Right renal pelvis (tissue), 4 donors: ENCODE measurements at places on chromosomes 2 and 18.
A peak's percentile ranks its signal among the peaks of the same experiment; 100 is the strongest.

DNA sequence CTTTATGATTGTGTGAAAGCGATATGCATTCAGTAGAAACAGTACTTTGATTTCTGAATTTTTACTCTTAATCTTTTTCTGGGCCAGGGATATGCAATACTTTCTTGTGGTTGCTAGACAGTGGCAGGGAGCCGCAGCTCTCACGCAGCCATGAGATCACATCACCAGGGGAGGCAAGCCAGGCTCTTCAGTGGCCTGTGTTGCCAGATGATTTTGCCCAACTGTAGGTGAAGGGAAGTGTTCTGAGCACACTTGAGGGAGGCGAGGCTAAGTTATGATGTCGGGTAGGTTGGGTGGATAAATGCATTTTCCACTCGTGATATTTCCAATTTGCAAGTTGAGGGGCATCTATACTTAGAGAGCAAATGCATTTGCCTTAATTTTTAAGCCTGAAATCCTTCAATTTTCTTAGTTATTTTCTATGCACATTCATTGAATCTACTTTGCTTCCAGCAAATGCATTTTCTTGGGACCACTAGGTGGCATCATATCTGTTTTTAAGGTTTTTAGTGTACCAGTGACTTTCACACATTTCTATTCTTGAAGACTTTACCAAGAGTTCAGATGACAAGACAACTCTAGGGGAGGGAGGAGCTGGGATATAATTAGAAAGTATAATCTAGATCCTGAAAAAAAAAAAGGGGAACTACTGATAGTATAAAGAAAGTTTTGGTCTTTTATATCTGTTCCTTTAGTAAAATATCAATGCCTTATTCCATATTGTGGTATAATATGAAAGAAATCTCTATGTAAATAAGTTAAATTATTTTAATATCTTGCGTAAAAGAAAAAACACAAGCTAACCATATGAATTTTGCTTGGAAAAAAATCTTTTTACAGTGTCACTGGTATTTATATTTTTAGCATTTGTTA lies 643.3 kb downstream of the SOCS6 start:
- DNase-seq = peak; percentile 15

GRCh38 chr18:37230768-37231167 lies 334.8 kb downstream of the CELF4 start:
- no peak for DNase-seq

GRCh38 chr18:43013486-43013885 lies 102.0 kb downstream of the RIT2 start:
- DNase-seq = no peak

GRCh38 chr2:20836521-20836920 lies 13.6 kb upstream of the LDAH start:
- DNase-seq = no peak

- DNase-seq = no peak
These were observed 185.8 kb downstream of the NRP2 start for GRCh38 chr2:205868053-205868452.

DNA sequence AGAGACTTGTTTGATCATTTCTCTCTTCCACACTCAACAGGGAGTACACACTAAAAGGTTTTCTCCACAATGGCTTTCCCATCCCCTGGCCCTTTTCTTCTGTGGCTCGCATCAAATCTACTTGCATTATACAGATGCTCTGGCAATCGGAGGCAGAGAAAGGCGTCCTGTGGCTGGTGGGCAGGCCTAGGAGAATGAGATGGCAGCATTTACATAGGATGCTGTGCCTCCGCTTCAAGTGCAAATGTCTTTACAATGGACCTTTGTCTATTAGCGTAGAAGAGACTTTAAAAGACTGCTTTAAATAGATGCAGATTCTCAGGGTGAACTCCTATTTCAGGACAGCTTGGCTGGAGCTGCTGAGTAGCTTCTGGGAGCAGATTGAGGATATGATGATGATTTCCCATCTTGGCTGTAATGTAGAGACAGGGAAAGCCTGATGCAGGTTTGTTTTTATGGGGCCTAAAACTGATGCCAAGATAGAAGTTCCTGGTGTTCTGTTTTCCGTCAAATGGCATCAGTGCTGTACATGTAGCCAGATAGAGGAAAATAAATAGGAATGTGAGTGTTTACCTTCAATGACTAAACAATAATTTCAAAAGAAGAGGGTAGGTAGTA lies 423.4 kb downstream of the RND3 start:
- DNase-seq = no peak

DNA sequence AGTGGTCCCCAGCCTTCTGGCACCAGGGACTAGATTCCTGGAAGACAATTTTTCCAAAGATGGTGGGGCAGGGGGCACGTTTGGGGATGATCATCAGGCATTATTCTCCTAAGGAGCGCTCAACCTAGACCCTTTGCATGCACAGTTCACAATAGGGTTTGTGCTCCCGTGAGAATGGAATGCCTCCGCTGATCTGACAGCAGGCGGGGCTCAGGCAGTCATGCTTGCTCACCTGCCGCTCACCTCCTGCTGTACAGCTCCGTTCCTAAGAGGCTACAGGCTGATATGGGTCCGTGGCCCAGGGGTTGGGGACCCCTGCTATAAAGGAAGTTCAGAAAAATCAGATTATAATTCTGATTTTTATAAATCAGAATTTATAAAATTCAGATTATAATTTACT lies 22.3 kb upstream of the TYMS start:
- no peak for DNase-seq

DNA sequence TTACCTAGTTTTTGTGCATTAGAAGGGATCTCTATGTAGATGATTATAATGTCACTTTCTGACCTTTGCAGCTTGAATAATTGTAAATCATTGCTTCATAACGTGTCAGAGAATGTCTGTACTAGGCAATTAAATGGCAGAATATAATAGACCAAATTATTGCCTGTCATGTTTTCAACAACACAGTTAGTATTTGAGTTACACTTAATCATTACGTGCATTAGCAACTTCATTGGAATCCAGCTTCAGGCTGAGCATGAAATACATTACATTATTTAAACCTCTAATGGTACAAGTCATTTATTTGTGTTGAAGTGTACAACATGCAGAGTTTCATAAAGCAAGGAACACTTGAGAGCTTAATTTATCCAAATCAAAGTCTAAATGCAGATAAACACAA lies 48.0 kb downstream of the ZNF407 start:
- DNase-seq = no peak

GRCh38 chr18:7393080-7393479 lies 162.2 kb downstream of the LRRC30 start:
- DNase-seq = no peak

DNA sequence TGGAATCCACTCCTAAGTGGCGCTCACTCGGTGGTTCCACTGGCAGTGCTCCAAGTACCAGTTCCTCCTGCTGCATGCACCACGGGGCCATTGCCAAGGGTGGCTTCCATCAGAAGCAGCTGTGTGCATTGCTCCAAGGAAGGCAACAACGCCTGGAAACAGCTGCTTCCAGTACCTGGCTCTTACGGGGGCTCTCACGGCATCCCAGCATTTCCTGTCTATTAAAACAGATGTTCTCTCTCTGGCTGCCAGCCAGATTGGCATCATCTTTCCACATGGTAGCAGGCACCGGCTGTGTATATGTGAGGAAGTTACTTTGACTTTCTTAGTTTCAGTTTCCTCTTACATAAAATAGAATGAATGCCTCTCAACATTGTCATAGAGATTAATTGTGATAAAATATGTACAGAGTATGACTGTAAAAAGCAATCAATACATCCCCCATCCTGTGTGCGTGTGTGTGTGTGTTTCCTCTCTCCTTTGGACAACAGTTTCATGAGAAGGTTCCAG lies 84.9 kb downstream of the CMPK2 start:
- DNase-seq = peak; percentile 74

DNA sequence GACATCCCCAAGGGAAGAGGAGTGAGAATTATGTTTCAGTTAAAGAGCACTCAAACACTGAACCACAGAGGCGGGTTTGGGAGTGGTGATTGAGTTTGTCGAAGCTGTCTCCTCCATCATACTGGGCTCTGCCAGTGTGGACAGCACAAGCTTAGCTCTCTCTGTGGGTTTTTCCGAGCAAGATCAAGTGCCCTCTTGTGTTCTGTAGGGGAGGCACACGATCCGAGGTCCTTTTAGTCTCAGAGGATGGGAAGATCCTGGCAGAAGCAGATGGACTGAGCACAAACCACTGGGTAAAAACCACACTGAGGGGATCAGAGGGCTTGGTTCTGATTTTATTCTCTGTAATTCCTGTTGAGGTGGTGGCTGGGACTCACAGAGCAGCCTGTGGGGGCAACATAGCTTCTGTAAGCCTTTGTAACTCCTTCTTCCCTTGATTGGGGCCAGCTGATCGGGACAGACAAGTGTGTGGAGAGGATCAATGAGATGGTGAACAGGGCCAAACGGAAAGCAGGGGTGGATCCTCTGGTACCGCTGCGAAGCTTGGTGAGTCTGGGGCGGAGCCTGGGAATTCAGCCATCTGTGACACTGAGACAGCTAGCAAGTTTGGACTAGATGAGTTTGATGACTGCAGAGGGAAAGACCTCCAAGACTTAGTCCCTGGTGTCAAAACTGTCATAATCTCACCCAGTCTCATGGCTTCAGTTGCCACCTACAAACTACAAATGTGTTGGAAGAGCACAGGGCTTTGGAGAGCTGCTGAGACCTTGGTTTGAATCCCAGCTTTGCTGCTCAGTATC lies 2.0 kb downstream of the NAGK start:
- DNase-seq = no peak

DNA sequence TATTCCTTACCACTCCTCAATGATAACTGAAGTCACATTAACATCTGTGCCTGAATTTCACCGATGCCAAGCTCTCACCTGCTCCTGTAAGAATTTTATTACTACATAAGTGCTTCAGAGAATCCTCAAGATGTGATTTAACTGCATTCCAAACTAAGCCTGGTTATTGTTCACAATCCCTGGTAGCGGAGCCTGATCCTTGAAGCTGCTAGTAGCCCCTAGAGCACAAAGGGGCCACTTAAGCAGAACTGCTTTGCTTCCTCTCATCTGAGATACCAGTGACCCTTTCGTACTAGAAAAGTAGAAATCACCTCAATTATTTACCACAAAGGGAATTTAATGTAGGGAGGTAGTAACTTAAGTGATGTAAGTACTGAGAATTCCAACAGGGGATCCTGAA lies 529.6 kb downstream of the CPS1 start:
- no peak for DNase-seq

- no peak for DNase-seq
These were observed 11.9 kb downstream of the FABP1 start for GRCh38 chr2:88115825-88116518.

- DNase-seq = no peak
These were observed 14.6 kb upstream of the ITGAV start for GRCh38 chr2:186575302-186575701.

DNA sequence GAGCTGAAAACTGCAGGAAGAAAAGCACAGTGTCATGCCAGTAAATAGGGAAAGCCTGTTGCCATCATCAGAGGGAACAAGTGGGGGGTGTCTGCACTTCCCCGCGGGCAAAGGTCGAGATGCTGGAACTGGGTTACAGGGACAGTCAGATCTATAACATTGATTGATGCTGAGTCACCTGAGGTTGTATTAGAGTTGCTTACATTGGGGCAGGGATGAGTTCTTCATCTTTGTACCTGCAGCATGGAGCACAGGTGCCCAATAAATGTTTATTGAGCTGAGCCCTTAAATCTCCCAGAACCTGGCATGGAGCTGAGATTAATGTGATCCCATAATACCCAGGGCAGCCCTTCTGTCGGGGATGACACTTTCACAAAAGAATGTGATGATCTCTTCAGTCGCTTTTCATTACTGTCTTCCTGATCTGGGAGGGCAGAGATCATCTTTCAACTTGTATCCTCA lies 5.9 kb upstream of the RNF152 start:
- no peak for DNase-seq

- no peak for DNase-seq
These were observed 1.1 kb upstream of the CXCR4 start for GRCh38 chr2:136118819-136119716.

DNA sequence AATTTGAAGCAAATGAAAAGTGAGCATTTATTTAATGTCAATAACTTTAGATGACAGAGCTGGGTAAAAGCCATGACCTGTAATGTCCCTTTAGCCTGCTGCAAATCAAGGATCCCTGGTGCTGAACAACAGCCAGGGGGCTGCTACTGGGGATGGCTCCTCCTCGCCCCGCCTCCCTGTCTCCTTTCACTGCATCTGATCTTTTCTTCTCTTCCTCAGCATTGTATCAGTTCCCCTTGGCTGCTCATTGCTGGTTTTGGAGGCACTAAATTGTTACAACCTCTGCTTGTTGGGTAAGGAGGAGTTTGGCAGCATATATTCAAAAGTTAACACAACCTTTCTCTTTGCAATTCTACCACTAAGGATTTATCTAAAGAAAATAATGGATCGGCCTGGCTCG lies 236.3 kb upstream of the ID2 start:
- no peak for DNase-seq

- DNase-seq = peak; percentile 2
These were observed 194.3 kb downstream of the GALNT1 start for GRCh38 chr18:35775887-35776286.

DNA sequence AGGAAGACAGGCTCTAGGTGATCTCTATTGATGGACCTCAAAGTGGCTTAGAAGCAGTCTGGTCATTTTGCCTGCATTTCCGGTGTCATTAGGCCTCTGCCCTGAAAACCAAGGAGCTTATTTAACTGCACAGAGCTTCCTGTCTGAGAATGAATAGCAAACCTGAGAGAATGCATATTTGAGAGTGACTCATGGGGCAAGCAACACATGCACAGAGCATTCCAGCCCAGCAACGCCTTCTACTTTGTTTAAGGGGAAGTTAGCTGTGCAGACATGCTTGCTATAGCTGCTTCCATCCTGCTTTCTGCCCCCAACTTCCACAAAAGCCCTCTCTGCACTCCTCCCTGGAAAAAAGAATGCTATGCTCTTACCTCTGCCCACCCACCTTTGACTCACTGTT lies 232.8 kb downstream of the GRB14 start:
- no peak for DNase-seq

- DNase-seq = no peak
These were observed 61.3 kb upstream of the HDAC4 start for GRCh38 chr2:239462191-239462515.

DNA sequence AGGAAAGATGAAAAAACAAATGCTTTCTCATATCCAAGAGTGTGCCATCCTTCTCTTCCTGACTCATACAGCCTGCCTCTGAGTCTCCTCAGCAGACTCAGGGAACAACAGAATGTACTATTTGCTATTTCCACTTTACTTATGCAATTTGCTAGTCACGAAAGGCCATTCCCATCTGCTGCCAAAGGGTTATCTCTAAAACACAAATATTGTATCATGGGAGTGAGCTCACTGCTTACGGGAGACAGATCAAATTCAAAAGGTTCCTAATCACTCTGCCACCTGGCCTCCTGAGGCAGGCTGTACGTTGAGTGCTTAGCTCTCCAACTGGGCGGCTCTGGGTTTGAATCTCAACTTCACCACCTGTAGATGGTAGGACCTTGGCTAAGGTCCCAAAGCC lies 92.0 kb downstream of the GAREM1 start:
- DNase-seq = no peak

DNA sequence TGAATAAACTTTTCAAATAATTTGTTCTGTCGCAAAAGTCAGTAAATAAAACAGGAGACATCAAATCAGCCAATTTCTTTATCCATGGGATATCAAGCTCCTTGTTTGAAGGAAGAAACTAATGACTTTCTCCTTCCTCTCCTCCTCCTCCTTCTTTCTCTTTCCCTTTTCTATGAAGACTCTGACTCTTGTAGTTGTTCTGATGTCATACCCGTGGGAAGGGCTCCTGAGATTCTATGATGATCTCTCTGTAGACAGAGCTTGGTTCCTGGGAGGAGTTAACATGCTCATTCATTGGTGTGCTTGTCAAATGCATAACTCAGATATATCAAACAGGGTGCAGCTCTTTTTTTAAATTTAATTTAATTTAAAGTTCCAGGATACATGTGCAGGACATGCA lies 118.7 kb upstream of the KCTD1 start:
- DNase-seq = no peak
